ENCODE measurements at places on chromosomes 13 and 19. TPM values are rescaled to one million over a fixed set of nuclear protein-coding genes. Genes with fewer than 3 reads are reported as not detected.
A peak's percentile ranks its signal among the peaks of the same experiment; 100 is the strongest.

Gene SCGB2B2
- under 0.01 TPM for total RNA-seq

Gene CHMP2A
- 111 TPM for total RNA-seq

DNA sequence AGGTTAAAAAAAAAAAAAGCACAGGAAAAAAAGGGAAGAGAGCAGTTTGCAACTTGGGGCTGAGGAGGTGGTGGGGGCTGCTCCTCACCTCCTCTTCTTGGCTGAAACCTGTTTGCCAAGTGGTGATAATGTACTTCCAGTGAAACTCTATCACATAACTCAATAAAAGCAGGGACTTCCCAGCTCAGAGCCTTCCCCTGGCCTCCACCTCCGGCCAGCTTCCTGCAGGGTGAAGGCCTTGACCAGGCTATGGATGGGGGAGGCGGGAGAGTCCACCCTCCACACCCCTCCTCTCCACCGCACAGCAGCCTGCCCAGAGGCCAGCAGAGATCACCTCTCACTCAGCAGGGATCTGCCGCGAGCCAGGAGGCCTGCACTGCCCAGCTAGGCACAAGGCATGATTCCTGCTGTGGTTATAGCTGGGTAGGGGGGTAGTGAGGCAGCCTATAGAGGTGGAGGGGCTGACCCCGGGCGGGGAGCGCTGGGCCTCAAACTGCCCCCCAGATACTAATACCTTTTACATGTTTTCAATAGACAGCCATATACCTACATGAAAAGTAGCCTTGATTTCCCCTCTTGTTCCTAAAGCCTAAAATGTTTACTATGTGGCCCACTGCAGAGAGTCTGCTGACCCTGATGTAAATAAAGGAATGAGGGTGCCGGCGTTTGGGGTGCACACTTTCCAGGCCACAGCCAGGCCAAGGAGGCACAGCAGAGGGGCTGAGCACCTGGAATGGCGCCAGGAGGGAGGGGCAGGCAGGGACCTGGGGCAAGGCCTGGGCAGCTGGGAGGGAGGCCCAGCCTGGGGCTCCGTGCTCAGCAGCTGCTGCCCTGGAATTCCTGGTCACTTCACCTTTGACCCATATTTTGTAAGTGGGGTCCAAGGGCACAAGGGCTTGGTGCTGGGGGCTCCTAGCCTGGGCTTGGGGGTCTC is 10.3 kb downstream of the ZNF787 start:
- peak; percentile 69 for DNase-seq

Gene NPHS1
- total RNA-seq = not detected

- DNase-seq = no peak
Measured at GRCh38 chr19:48962849-48963165, 2.3 kb upstream of the FTL start.

DNA sequence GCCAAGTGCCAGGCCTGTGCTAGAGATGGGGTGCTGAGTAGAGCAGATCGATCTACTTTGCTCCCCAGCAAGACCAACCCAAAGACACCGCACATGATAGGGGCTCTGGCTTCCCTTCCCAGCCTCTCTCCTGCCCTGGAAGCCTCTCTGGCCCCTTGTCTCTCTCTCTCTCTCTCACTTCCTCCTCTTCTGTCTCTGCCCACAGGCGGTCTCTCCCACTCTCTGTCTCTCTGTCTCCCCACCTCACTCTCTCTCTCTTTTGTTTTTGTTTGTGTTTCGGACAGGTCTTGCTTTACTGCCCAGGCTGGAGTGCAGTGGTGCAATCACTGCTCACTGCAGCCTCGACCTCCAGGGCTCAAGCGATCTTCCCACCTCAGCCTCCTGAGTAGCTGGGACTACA is 1.3 kb downstream of the SELENOV start:
- no peak for DNase-seq
